Activated T-helper 9 cell treated with anti-CD3 and anti-CD28 coated beads, Interleukin-2, amount 50 U/mL, for 16 hours (primary cell): ENCODE measurements at places on chromosomes 2 and 18.

GRCh38 chr2:240573516-240574385 lies 5.5 kb downstream of the RNPEPL1 start:
- DNase-seq, result no peak

DNA sequence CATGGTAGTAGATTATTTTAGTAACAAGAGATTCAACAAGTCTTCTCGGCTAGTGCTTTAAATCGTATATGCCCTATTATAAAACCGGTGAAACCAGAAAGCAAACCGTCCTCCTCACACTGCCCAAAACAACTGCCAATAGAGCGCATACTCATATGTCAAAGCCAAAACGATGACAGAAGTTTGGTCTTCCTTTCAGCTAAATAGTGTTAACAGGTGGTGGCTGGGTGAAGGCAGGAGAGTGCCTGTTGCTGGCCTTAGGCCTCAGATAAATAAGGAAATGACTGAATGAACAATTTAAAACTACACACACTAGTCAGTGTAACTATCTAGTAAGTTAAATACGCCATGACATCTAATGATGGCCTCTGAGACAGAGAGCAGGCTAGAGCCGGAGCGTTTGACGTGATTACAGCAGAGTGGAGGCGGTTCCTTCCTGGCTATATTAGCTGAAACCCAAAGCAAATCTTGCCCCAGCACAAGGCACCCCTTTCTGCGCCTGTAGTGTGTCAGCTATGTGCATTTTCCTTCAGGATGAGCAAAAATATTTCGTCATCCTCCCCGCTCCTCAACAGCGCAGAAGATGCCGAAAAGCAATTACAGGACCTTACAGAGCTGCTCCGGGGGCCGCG lies 1.6 kb downstream of the LONRF2 start:
- DNase-seq, result no peak

- DNase-seq, result no peak
These were observed 12.3 kb upstream of the AGXT start for GRCh38 chr2:240856151-240856980.

GRCh38 chr2:151902829-151903228 lies 74.6 kb upstream of the ARL5A start:
- no peak for DNase-seq

GRCh38 chr18:60978338-60978737 lies 354.9 kb upstream of the CDH20 start:
- DNase-seq, result no peak
